ENCODE measurements at places on chromosomes 11 and 22.

GRCh38 chr11:134759855-134760254 is 347.8 kb upstream of the B3GAT1 start:
- DNase-seq, result no peak

- DNase-seq, result no peak
These were observed 219.3 kb downstream of the BUD13 start for GRCh38 chr11:116553482-116553881.

DNA sequence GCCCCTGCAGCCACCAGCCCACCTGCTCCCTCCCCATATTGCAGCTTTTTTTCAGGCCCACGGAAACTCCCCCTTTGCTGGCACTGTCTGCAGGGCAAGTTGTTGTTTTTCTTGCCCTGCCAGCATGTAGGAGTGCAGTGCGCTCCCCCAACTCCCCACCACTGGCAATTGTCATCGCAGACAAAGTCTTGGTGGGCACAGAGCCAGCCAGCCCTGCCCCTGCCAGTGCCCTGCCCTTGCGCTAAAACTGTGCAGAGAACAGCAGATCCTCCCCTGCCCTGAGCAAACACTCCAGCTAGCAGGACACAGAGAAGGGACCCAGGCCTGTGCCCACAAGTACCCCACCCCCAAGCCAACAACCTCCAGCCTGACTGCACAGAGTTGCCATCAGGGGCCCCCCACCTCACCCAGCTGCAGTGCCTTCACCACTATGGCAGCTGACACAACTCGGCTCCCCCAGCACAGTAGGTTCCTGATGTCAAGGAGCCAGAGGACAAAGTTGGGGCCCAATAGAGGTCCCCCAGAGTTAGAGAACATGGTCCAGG is 158.1 kb upstream of the ARHGAP42 start:
- no peak for DNase-seq

GRCh38 chr11:10181811-10182210 is 112.2 kb downstream of the SBF2 start:
- no peak for DNase-seq

DNA sequence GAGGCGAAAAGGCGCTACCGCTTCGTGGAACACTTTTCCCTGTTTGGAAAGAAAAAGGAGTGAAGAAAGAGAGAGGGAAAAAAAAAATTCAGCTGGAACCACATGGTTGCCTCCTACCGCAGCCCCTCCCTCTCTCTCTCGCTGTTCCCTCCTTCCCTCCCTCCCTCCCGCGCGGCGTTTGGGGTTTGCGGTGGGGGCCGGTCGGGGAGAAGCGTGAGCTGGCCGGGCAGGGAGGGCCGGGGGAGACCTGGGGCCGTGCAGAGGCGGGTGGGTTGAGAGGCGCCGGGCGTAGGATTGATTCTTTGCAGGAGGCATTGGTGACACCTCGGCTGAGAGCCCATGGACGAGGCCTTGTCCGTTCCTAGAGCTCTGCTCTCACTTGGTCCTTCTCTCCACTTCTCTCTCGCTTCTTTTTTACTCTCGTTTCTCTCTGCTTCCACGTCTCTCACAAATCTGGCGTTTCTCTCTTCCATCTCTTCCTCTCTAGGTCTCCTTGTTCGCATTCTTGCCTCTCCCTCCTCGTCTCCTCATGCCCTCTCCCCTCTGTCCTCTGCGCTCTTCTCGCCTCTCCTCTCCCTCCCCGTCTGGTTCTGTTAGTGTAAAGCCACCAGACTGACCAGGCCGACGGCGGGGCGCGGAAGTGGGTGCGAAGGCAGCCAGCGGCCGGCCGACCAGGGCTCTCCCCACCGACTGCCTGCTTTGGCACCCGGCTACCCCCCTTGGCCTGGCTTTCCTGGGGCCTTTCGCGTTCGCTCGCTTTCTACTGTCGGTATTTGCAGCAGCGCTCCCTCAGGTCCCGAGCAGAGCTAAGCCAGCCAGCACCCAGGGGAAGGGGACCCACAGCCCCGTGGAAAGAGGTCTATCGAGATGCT is at the start of gene CLMP:
Gene CLMP (minus strand): TSS at position 61 of the 872 bp plus-strand sequence. CDS start 308 bp downstream, outside the sequence.
- peak; percentile 35 for DNase-seq

DNA sequence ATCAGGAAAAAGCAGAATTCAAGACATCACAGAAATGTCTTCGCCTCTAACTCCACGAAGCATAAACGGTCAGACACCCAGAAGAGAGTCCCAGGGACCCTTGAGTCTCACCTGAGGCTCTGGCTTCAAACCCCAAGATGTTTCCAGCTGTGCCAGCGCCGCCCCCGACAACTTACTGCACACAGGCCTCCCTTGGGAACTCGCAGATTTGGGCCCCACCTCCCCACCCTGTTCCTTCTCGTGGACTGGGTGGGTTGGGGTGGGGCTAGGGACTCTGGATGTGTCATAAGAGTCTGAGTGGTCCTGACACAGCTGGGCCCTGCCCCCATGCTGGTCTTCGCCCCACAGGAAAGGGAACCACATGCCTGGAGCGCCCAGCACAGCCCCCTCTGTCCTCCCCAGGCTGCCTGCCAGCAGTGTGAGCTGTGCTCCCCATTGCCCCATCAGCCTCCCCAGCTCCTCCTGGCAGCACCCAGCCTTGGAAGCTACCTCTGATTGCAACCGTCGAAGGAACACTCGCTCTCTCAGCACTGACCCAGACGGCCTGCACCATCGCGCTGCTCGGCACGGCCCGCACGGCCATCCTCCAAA is 147.5 kb downstream of the CRYBB2 start:
- DNase-seq, result no peak

DNA sequence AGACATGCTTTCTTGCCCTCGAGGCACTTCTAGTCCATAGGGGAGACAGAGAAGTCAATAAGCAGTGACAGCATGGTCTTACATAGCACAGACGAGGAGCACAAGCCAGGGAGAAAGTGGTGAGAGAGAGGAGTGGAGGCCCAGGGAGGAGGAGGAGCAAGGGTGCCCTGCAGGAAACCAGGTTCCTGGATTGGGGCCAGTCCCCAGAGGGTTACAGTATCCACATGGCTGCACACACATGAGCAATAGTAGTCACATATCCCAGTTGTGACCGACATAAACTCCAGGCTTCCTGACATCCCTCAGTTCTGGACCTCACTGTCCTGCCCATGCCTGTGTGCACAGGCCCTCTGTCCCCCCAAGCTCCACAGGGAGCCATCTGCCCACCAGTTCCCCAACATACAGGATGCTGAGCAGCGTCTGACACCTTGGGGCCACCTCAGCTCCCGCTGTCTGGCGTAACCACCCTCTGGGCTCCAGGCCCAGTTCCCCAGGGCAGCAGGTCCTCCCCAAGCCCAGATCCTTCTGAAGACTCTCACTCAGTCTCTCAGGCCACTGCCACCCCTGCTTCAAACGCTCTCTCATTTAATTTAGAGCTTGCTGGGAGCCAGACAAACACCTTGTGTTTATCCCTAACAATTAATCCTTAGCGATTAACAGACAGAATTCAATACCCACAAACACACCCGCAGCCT is 53.7 kb downstream of the DSCAML1 start:
- no peak for DNase-seq

DNA sequence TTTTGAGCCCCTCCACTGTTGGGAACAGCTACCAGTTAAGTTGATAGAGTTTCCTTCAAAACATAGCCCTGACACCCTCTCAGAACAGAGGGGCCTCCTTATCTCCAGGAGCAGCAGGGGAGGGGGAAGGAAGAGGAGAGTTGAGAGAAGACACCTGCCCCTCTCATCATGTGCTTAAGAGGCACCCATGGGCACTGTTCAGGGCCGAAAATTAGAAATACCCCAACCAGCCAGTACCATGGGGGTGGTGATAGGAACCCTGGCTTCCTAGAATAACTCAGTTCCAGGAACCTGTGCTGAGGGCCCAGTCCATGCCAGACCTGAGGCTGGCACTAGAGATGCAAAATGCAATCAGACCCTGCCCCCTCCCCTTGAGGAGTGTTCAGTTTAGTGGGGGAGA is 9.3 kb upstream of the GDPD5 start:
- no peak for DNase-seq

DNA sequence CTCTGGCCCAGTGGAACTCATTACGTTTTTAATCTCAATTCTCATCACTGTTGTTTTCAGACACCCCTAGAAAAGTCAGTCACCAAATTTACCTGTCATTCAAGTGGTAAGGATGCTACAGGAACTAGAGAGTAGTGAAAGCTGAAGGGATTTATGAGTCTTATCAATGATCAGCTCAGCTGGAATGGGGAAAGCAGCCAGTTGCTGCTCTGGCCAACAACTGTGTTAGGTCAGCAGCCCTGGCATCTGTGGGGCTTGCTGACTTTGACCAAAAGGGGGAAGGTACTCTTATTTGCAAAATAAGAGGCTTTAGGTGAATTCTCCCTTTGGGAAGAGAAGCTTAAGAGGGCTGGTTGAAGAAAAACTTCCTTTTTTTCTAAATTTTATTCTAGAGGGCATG is 76.2 kb upstream of the HORMAD2 start:
- DNase-seq, result no peak

GRCh38 chr11:41145420-41145819 is 314.0 kb downstream of the LRRC4C start:
- DNase-seq, result no peak

GRCh38 chr11:75663808-75664207 is 5.0 kb downstream of the MAP6 start:
- DNase-seq, result no peak

GRCh38 chr11:65224930-65225278 is 36.9 kb upstream of the POLA2 start:
- DNase-seq, result peak; percentile 54

DNA sequence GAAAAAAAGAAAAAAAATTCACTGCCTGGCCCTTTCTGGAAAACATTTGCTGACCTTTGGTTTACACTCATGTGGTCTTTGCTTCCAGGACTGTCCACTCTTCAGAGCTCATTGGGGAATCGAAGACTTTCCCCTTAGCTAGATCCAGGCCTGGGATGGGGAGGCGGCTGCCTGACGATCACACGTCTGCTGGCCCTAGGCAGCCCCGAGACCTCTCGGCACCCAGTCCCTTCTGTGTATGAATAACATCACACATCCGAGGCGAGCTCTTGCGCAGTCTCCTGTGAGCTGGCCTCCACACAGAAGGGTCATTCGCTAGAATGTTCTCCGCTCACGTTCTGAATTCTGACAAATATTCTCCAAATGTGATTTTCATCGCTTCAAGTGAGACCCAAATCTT is 25.7 kb upstream of the GAL start:
- DNase-seq, result no peak

DNA sequence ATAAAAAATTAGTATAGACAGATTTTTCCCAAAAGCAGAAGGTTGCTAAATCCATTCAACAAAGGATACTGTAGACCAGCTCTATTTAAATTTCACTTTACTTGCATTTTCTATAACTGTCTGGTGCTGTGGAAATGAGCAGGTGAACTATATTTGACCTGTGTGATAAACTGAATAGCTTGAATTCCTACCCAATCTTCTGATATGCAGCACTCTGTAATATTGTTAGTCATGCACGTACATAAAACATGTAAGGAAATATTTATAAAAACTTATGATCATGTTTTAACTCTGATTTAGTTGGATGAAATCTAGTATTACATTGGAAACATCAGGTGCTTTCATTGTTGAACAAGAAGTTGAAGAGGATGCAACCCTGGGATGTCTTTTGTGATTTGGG is 213.6 kb downstream of the DBX1 start:
- no peak for DNase-seq

DNA sequence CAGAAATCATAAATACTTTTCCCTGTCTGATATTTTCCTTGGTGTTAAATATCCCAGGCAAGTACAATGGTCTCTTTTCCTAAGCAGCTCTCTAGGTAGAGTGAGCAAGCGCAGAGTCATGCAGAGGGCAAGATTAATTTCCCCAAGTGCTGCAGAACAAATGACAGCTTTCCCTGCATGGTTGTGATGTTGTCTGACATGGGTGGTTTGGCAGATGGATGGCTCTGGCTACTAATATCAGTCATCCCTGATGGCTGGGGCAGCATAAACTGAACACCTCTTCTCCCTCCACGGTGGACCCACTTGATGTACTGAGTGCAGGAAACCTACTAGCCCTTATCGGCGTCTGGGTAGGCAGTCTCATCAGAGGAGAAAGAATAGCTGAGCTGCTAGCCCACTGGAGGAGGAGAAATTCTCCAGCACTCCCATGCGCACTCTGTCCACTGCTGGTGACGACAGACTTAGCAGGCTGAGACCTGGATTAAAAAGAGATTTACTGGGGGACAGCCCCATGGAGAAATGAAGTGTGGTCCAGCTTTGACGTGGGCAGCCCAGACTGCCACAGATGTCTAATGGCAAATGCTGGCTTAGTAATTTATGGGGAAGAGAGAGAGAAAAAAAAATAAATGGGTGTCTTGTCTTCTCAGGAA is 202.9 kb downstream of the DBX1 start:
- no peak for DNase-seq

DNA sequence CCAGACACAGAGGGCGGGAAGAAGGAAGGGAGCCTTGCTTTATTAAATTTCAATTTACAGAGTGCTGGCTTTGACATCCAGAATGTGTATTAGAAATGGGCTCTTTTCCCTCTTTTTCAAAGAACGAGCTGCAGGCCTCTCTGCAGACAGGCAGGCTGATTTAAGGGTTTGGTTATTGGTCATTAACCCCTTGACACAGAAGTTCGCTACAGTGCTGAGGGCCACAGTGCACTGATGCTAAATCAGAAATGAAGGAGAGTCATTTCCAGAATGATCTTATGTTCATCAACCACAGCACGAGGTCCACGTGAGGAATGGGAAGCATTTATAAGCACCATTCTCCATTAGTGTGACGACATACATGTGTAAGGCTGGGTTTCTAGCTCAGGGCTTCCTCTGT is 51.8 kb downstream of the CSNK2A3 start:
- DNase-seq, result no peak

- no peak for DNase-seq
These were observed 1.4 kb downstream of the HTR3B start for GRCh38 chr11:113906038-113906437.

GRCh38 chr11:48019217-48019584 is 38.8 kb downstream of the PTPRJ start:
- DNase-seq, result no peak

- DNase-seq, result no peak
These were observed 248.8 kb downstream of the RAB38 start for GRCh38 chr11:87926250-87926970.

DNA sequence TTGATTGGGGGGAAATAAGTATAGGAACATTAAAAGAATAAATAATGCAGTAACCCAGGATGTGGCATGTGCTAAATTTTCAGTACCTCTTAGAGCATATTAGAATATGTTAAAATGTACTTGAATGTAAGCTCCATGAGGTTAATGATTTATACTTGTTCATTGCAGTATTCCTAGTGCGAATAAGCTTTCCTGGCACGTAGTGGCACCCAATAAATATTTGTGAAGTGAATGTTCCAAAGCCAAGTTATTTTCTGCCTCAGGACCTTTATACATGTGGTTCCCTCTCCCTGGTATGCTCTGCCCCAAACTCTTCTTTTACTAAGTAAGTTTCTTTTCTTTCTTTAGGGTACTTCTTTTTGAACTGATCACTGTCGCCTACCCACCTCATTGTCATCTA is 118.8 kb downstream of the DBX1 start:
- no peak for DNase-seq

- DNase-seq, result peak; percentile 1
These were observed 469.8 kb upstream of the KIRREL3 start for GRCh38 chr11:127470306-127470884.

- DNase-seq, result no peak
These were observed 16.2 kb downstream of the ARHGEF12 start for GRCh38 chr11:120352405-120352804.
